ENCODE measurements at places on chromosomes 1 and 21.

DNA sequence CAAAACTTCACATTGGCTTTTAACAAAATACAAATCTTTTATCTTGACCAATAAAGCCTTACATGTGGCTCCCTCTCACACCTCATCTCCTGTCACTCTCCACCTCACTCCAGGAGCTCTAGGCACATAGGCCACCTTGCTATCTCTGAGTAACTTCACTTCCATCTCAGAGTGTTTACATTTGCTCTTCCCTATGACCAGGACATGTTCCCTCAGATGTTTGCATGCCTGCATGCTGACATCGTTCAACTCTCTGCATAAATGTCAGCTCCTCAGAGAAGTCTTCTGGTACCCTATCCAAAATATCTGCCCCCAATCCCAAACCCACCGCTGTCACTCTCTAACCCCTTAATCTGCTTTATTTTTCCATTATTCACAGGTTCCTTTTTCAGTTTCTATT, 110.9 kb downstream of the TOMM20 start:
- no peak for DNase-seq

DNA sequence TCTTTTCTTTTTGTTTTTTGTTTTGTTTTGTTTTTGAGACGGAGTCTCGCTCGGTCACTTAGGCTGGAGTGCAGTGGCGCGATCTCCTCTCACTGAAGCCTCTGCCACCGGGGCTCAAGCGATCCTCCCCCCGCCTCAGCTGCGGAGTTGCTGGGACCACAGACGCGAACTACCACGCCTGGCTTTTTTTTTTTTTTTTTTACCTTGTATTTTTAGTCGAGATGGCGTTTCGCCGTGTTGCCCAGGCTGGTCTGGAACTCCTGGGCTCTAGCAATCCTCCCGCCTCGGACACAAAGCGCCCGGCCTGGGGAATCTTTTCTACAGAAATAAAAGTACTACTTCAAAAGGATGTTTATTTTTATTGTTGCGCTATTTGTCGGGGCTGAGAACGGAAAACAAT, 1.1 kb upstream of the SETDB1 start:
- peak; percentile 48 for DNase-seq

DNA sequence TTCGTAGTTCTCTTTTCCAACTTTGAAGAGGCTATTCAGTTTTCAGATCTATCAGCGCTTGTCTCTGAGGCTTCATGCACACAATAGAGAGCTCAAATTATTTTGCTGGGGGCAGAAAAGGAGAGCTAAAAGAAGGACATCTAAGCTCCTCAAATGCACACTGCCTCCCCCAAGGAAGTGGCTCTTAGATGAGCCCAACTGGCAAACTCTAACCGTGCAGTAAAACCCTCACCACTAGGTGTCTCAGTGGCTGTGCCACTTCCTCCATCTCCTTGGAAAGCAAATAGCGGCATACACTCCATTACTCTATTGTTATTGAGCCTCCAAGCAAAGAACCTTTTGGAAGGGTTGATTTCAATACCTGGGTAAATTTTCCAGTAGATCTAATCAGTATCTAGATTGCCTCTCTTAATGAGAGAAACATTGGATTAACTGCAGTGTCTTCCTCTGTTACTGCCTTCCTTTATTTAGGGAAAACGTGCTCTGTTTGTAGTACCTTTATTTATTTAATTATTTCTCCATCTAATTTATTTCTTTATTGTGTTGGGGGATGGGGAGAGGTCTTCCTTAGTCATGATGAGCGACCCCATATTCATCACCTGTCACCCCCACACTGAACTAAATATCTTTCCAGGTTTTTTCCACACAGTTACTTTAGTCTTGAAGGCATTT, 9.2 kb upstream of the SFPQ start:
- peak; percentile 85 for DNase-seq

DNA sequence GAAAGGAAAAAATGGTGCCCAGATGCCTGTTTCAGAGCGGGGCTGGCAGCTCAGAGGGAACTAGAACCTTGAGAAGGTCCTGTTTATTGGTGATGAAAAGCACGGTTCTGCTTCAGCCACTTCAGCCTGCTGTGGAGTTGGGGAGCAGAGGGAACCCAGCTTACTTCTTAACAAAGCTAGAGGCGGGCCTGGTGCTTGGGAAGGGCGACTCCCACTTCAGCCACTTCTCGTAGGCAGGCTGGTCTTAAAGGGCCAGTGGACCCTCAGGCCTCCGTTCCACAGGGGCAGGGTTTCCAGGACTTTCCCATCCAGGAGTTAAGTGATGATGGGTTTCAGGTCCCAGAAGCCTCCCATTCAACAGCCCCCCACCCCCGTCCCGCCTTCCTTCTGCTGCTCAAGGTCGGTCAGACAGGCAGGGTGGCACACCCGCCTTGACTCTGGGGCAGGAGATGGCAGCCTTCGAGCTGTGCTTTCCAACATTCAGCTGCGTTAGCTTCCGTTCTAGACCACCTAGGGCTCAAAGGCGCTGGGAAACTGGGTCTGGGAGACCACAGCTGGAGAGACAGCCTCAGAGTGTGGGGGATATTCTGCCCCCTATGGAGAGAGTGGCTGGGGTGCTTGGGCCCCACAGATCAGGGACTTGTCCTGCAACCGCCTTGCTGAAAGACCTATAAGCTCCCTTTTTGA, 3.4 kb downstream of the RUNX3 start:
- peak; percentile 45 for DNase-seq

GRCh38 chr21:35593000-35593502, 467.3 kb downstream of the SETD4 start:
- DNase-seq = peak; percentile 12

- DNase-seq = no peak
These were observed 71.4 kb upstream of the ARTN start for GRCh38 chr1:43861988-43862735.

GRCh38 chr1:109498161-109498801, 4.4 kb downstream of the CYB561D1 start:
- peak; percentile 85 for DNase-seq

GRCh38 chr1:58392083-58392482, 154.4 kb downstream of the OMA1 start:
- DNase-seq = no peak

- no peak for DNase-seq
These were observed 15.0 kb upstream of the THEM5 start for GRCh38 chr1:151868486-151868885.

DNA sequence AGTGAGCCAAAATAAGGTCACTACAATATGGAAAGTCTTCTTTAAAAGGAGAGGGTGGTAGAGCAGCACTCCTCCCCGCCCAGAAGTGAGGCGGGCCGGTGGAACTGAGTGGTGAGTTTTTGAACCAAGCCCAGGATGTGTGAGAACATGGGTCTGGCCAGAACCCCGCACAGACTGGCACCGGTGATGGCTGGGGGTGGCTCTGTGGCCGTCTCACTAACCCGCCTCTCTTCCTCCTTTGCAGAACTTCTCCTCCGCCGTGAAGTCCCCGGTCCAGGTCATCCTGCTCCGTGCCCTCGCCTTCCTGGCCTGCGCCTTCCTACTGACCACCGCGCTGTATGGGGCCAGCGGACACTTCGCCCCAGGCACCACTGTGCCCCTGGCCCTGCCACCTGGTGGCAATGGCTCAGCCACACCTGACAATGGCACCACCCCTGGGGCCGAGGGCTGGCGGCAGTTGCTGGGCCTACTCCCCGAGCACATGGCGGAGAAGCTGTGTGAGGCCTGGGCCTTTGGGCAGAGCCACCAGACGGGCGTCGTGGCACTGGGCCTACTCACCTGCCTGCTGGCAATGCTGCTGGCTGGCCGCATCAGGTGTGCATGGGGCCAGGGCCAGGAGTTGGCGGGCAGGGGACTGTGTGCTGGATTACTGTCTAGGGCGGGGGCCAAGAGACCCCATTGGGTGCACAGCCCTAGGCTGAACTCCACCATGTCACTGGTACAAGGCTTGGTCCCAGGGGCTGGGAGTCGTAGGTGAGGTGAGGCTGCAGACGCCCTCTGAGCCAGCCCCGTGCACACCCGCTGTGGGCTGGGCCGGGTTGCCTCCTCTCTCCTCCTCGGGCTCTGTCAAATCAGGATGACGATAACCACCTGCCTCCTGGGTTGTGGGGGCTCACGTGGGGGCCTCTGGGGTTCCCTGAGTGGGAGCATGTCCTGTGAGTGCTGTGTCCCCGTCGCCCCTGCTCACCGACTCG, 12.4 kb downstream of the TMEM201 start:
- no peak for DNase-seq

GRCh38 chr1:201309416-201309815, 26.1 kb downstream of the PKP1 start:
- peak; percentile 90 for DNase-seq

DNA sequence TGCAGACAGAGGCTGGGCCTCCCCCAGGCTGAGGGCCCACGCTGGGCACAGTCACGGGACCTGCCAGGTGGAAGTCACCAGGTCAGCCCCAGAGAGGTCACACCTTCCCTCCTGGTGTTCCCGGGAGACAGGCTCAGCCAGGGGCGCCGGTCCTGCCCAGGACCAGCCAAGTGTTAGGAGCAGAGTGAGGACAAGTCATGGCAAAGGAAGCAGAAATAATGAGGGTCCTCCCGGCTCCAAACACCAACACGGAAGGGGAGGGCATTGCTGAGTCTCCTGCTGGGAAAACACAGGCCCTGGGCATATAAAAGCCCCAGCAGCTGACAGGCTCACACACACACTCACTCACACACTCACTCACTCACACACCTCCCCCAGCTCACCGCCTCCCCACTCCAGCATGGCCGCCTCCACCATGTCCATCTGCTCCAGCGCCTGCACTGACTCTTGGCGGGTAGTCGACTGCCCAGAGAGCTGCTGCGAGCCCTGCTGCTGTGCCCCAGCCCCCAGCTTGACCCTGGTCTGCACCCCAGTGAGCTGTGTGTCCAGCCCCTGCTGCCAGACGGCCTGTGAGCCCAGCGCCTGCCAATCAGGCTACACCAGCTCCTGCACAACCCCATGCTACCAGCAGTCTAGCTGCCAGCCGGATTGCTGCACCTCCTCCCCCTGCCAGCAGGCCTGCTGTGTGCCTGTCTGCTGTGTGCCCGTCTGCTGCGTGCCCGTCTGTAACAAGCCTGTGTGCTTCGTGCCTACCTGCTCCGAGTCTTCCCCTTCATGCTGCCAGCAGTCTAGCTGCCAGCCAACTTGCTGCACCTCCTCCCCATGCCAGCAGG, at the start of gene KRTAP10-10:
Gene KRTAP10-10 (plus strand): TSS at position 339 of the 833 bp plus-strand sequence. CDS start 62 bp downstream, at position 401.
- DNase-seq = no peak

DNA sequence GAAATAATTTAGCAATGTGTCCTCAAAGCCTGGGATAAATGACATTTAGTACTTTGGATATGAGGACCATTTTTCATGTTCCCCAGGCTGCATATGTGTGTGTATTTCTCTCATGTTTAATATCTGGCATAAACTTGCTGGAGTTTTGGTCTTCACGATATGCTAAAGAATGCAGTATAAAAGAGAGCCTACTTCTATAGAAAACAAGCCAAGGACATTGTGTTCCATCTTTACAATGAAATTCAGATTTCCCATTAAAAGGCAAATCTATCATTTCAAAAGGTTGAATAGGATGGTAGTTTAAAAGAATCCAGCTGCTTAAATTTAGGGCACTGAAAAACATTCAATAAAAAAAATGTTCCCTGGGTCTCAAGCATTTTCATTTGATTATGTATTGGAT, 169.0 kb upstream of the C1orf105 start:
- DNase-seq = no peak

DNA sequence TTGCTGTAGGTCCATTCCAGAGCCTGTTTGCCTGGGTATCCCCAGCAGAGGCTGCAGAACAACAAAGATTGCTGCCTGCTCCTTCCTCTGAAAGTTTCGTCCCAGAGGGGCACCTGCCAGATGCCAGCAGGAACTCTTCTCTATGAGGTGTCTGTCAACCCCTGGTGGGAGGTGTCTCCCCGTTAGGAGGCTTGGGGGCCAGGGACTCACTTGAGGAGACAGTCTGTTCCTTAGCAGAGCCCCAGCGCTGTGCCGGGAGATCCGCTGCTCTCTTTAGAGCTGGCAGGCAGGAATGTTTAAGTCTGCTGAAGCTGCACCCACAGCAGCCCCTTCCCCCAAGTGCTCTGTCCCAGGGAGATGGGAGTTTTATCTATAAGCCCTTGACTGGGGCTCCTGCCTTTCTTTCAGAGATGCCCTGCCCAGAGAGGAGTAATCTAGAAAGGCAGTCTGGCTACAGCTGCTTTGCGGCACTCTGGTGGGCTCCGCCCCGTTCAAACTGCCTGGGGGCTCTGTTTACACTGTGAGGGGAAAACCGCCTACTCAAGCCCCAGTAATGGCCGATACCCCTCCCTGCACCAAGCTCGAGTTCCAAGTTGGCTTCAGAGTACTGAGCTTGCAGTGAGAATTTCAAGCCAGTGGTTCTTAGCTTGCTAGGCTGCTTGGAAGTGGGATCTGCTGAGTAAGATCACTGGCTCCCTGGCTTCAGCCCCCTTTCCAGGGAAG, 8.7 kb upstream of the SLC25A24 start:
- no peak for DNase-seq

GRCh38 chr1:47751193-47751592, 246.0 kb downstream of the TRABD2B start:
- DNase-seq = peak; percentile 15

DNA sequence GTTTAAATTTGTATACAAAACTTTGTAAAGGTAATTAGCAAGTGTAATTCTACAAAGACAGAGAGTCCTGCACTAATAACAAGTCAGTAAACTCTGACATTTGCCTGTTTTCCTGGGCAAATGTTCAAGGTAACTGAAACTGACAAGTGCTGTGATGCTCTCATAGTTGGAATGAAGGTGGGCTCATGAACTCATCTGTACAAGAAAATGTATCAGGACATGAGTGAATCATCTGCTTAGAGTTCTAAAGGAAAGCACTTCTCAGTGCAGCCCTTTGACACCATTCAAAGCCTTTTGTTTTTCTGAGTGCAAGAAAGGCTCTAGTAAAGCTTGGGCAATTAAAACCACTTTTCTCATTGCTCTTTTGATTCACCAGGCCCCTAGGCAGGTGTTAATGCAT, 91.5 kb downstream of the UROD start:
- no peak for DNase-seq

GRCh38 chr1:208100906-208101305, 143.3 kb downstream of the PLXNA2 start:
- DNase-seq = no peak

DNA sequence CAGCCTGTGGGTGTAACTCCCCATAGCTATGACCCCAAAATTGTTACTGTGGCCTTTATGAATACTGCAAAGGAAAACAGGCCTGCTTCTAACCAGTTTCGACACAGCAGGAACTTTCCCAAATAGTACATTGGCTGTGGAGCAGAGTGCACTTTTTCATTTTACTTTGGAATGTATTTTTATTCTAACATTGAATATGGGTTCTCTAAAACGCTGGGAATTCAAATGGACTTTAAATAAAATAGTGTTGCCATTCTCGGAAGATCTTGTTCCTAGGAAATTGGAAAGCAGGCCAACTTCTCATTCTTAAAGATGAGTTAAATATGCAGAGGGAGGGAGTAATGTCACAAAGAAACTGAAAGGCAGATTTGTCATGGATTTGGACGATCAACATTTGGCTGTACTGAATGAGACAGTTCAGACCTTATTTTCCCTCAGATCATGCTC, 39.6 kb upstream of the ARHGAP29 start:
- DNase-seq = no peak

- no peak for DNase-seq
These were observed 109.8 kb downstream of the HMCN1 start for GRCh38 chr1:185843986-185844385.

DNA sequence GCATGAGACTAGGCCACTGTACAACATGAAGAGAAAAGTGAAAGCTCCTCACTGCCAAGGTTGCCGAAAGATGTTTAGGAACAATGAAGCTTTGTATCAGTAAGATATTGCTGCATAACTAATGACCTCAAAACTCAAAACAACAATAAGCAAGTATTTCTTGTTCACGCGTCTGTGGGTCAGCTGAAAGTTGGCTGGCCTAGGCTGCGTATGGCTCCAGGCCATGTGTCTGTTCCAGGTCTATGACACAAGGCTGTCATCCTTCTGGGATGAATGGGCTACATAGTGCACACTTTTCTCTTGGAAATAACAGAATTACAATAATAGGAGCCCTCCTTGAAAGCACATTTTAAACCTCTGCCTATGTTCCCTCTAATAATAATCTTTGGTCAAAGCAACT, 515.9 kb downstream of the PLPP3 start:
- DNase-seq = no peak

Data from NB4 (cell line).